ENCODE measurements at places on chromosomes 3 and 15.

DNA sequence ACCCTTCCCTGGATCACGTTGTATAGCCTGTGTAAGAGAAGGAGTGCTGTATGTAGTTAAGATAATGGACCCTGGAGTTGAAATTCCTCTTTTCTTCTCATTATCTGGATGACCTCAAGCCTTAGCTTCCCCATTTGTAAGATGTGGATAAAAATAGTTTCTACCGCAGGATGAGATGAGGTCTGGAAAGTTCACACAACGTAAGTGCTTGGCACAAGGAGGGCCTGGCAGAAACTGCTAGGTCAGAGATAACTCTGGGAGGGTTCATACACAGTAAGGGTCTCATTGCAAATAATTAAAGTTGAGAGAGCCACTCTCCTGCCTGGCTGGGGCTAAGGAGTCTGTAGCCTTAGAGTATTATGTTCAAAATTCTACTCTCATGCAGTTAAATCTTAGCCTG is 214.4 kb downstream of the LRTM1 start:
- DNase-seq, result peak; percentile 60

DNA sequence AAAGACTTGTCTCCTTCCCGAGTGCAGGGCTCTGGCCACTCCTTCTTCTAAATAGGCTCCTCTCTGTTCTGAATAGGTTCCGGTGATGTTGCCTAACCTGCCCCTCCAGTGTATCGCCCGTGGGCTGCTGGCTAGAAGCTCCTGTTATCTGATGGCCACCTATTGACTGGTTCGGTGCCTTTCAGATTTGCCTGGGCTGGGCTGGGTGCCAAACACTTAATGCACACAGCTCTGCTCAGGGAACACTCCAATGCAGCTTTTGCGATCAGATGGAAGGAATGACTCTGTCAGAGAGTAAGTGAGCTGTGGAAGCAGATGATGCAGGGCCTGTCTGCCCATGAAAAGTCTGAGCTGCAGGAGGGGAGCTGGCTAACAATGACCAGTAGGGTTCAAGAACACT is 112.9 kb downstream of the CORO2B start:
- no peak for DNase-seq

- no peak for DNase-seq
Observed at GRCh38 chr15:41995476-41995855, 23.1 kb upstream of the EHD4 start.

DNA sequence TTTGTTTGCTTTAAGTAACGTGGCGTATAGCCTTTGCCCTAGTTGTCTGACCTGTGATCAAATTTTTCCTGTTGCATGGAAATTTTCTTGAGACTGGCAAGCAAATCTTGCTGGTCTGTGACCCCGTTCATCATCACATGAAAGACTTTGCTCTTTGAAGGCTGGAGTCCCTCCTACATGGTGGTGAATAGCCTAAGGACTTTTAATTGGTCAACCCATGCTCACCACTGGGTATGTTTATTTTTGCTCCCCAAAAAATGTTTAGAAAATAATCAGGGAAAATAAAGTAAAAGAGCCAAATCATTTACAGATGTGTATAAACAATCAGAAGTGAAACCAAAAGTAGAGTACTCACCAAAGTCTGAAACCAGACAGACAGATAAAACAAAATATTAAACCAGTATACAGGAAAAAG is 1075.3 kb upstream of the ALCAM start:
- DNase-seq, result no peak

- DNase-seq, result no peak
Observed at GRCh38 chr15:39429898-39430357, 151.0 kb upstream of the THBS1 start.

GRCh38 chr15:65376767-65377104 is 1.1 kb downstream of the IGDCC3 start:
- no peak for DNase-seq

- no peak for DNase-seq
Observed at GRCh38 chr3:46844881-46845312, 18.3 kb downstream of the MYL3 start.

- no peak for DNase-seq
Observed at GRCh38 chr3:159166899-159167586, 365.2 kb downstream of the MFSD1 start.

DNA sequence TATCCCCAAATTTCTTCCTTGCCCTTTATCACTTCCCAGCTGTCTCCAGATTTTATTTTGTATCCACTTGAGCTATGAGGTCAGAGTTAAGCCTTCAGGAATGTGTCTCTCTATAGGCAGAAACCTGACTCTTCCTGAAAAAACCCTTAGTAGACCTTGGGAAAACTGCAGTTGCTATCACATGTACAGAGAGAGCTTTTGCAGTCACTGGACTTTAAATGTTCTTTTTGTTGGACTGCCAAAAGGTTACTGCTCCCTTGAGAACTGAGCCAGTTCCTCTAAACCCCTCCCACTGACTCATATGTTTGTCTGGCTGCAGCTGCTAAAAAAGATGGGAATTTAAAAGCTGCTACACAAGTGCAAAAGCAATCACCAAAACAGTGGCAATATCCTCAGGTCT is 169.1 kb upstream of the CCDC54 start:
- no peak for DNase-seq

GRCh38 chr3:122916084-122916483 is 111.5 kb downstream of the SEMA5B start:
- no peak for DNase-seq

- peak; percentile 13 for DNase-seq
Observed at GRCh38 chr3:143951351-143951971, 20.2 kb upstream of the DIPK2A start.

DNA sequence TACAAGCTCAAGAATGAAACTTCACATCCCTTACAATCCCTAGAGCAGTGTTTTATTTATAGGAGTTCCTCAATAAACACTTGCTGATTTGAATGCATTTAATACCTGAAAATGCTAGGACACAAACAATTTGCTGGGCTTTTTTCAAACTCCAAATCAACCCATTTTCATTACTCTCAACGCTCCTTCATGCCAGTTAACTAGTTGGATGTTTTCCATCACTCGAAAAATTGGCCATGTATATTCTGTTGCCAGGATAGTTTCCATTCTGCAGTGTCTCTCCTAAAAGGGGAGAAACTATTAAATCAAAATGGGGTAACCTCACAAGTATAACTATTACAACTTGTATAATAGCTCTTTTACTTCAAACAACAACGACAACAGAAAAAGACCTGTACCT is 1.2 kb downstream of the GBE1 start:
- DNase-seq, result no peak

DNA sequence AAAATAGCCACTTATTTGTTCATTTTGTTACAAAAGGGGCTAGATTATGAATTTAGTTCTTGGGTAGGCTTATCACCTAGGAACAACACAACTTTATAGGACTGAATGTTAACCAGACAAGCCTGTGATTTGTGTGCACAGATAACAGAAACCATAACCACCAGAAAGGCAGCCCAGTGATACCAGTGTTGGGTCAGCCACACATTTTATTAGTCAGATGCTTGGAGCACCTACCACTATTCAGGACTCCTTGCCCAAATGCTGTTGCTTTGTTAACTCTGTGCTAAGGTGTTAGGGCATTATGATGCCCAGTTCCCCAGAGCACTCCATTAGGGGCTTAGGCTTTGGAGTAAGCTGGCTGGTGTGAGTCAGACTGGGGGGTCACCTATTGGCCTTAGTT is 22.5 kb downstream of the PLCL2 start:
- no peak for DNase-seq

Data from MV-4-11 (cell line).